ENCODE measurements at places on chromosomes 2 and 18.

GRCh38 chr2:6793371-6793770 lies 72.3 kb downstream of the CMPK2 start:
- no peak for DNase-seq

- DNase-seq, result no peak
Measured at GRCh38 chr18:65363911-65364632, 386.7 kb upstream of the CDH7 start.

DNA sequence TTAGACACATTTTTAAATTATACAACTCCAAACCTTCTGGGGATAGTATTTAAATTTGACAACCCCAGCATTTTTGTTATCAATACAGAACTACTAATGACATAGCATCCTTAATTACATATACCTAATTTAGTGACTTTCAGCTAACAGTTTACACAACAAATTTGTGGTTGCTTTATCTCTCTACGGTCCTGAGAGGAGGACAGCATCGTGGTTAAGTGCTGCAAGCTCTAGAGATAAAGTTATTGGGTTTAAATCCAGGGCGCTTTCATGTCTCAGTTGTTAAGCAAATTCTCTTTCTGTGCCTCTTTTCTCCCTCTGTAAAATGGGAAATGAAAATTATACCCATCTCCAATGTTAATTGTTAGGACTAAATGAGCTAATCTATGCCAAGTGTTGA lies 129.3 kb downstream of the METTL4 start:
- no peak for DNase-seq

GRCh38 chr2:203437511-203437910 lies 97.6 kb downstream of the RAPH1 start:
- DNase-seq, result no peak

DNA sequence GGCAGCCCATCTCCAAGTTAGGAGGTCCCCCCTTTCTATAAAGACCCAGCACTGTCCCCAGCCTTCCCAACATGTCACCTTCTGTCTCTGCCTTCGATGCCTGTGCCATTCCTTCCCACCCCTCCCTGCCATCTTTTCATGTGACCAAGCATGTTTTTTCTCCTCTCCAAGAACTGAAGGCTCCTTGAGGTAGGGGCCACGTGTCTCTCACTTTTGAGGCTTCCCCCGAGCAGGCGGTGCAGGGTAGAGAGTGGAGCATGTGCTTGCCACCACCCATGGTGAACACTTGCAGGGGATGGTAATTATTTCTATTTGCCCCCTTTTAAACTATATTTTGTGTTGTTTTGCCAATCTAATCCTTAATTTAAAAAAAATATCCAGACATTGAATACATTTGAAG lies 168.4 kb downstream of the ACKR3 start:
- no peak for DNase-seq
